ENCODE measurements at places on chromosomes 2 and 18.

GRCh38 chr18:2572892-2573291 is 1.5 kb downstream of the NDC80 start:
- DNase-seq: no peak

DNA sequence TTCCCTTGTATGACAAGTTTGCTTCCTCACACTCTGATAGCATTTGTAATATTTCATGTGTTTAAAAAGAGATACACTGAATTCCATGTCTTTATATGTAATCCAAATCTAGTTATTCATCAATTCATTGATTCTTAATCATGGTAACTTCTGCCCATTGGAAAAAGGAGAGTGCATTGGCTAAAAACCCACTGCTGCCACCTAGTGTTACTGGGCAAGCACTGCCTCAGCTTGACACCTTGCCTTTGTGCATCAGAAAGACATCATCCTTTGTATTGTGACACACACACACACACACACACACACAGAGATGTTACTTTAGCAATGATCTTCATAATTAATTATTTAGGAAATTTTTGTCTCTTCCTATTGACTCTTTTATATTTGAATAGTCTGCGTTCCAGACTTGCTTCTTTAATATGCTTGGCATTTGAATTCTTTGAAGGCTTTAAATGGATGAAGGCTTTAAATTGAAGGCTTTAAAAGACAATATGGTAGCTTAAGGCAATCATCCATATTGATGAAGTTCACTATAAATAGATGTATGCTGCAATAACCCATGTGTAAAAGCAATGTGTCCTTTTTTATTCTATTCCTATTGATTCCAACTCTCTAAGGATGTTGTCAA is 414.2 kb upstream of the CHST9 start:
- no peak for DNase-seq

- no peak for DNase-seq
Measured at GRCh38 chr18:4358618-4359017, 96.5 kb downstream of the DLGAP1 start.

DNA sequence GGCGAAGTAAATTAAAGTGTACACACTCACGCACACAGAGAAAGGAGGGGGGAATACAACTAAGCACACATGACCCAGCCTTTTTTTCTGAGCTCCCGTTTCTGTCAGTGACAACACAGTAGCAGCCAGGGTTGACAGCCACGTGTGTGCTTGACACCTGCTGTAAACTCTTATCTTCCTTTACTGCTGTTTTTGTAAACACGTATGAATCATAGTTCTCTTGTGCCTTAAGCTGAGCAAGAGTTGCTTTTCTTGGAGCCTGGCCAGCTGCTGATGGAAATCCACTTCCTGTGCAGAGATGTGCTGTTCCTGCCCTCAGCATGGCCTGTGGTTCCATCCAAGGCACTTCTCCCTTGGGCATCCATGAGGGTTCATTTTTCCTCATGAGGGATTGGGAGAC is 561.9 kb downstream of the GALR1 start:
- DNase-seq: no peak

GRCh38 chr2:31998731-31999383 is 12.0 kb downstream of the MEMO1 start:
- no peak for DNase-seq

GRCh38 chr2:96928277-96928781 is 58.1 kb downstream of the FAM178B start:
- no peak for DNase-seq

DNA sequence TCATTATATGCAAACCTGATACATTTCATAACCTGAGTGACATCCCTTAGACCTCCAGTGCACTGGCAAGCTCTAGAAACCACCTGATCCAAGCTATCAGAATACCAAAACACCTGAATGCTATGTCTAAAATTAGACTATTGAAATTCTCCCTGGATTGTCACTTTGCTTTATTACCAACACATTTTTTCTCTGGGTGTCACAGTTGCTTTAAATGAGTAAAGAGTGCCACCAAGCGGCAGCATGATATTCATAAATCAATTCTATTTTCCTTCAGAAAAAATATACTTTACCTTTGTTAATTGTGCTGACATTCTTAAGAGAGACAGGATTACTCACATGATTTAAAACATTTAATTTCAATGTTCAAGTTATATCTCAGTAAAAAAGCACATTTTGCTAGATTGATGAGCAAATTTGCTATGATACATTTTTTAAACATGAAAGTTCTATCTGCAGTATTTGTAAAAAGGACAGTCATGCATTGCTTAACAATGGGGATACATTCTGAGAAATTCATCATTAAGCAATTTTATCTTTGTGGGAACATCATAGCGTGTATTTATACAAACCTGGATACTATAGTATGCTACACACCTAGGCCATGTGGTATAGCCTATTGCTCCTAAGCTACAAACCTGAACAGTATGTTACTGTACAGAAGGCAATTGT is 338.4 kb upstream of the SLC39A10 start:
- DNase-seq: no peak

- DNase-seq: no peak
Measured at GRCh38 chr18:9147440-9148202, 11.0 kb downstream of the ANKRD12 start.

DNA sequence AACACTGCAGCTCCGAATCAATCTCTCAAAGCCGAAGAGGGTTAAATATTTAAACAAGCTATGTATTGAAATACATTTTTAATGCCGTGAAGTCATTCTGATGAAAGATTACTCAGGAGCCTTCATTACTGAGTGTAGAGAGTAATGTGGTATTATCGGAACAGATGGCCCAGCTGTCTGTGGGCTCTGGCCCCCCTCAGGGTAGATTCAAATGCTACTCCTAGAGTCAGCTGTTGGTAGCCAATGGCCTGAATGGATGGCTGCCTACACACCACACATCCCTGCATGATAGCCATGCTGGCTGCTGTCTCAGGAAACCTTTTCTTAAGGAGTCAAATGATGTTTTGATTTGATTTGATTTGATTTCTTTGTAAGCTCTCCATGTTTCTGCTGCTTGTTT is 732.3 kb upstream of the CELF4 start:
- no peak for DNase-seq

- no peak for DNase-seq
Measured at GRCh38 chr2:73105511-73105971, 7.2 kb downstream of the RAB11FIP5 start.

DNA sequence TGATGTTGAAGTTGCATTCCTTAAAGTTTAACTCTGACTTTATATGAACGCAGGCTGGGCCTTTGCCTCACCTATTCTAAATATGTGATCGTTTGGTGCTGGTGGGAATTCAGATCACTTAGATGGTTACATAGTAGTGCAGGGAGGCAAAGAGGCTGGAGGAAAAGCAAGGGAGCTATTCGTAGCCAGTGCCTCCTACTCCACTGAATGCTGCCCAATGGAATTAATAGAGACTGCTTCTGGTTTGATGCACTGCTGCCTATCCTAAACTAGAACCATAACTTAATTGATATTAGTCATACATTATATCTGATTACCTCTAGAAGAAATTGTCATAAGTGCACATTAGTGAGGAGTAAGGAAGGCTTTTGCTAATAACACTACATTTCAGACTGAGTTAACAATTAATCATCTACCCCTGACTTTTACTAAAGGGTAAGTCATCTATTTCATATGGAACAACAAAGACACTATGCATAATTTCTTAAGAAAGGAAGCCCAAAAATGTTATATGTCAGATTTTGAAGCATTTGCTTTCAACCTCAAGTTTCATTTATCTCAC is 72.3 kb downstream of the SLC5A7 start:
- no peak for DNase-seq

- DNase-seq: no peak
Measured at GRCh38 chr2:9235147-9236044, 28.8 kb downstream of the ASAP2 start.

DNA sequence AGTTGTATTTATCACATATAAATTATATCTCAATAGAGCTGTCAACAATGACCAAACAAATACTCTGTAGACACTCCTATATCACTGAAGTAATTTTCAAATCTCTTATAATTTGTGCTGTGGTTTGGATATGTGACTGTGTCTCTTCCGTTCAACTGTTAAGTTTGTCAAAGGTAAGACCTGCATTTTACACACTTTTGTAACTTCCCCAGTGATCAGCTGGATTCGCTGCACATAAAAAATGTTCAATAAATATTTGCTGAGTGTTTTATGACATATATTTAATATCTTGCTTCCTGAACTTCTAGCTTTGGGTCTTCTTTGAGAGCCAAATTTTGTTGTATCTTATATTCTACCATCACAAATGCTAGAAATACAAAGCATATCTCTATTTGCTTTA is 57.3 kb upstream of the ROCK1 start:
- DNase-seq: no peak
